Activated naive CD8-positive, alpha-beta T cell treated with anti-CD3 and anti-CD28 coated beads, Interleukin-2, amount 10 ng/mL, durations not matched to agents 7 days and 5 days (primary cell): ENCODE measurements at places on chromosomes 3 and 15. TPM values are rescaled to one million over a fixed set of nuclear protein-coding genes. Genes with fewer than 3 reads are reported as not detected.
A peak's percentile ranks its signal among the peaks of the same experiment; 100 is the strongest.

GRCh38 chr15:53320816-53321215, 438.6 kb downstream of the WDR72 start:
- H3K27me3 ChIP-seq = no peaks in the 10 kb centered on the region
- H3K4me1 ChIP-seq = no peaks in the 10 kb centered on the region
- no peaks in the 10 kb centered on the region for H3K36me3 ChIP-seq
- DNase-seq = no peak
- no peak overlapping the region for H3K27ac ChIP-seq
- no peak overlapping the region for H3K4me3 ChIP-seq

UCN2 gene
- not detected for total RNA-seq

DNA sequence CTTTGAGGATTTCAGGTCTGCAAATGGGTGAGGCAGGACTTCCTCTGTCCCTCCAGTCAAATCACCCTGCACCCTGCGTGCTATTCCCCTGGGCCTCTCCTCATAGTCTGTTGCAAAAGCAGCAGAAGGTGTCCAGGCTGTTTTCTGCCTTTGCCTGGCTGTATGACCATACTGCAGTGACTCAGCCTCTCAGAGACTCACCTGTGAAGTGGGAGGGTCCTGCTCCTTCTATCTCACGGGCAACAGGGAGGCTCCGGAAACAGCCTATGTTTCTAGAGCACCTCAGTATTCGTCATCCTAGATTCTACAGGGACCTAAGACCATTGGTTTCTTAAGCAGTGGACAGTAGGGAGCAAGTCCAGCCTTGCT, 216.4 kb downstream of the TLE3 start:
- DNase-seq = no peak
- no peak overlapping the region for H3K27ac ChIP-seq
- no peaks in the 10 kb centered on the region for H3K4me1 ChIP-seq
- H3K36me3 ChIP-seq = no peaks in the 10 kb centered on the region
- H3K27me3 ChIP-seq = peaks cover 15% of the 10 kb centered on the region

GRCh38 chr3:186705882-186706780, 11.0 kb upstream of the KNG1 start:
- peaks cover 45% of the 10 kb centered on the region for H3K27me3 ChIP-seq
- H3K27ac ChIP-seq = no peak overlapping the region
- DNase-seq = no peak

GRCh38 chr3:128367221-128367620, 99.5 kb downstream of the DNAJB8 start:
- no peak overlapping the region for H3K4me3 ChIP-seq
- H3K4me1 ChIP-seq = peaks cover 5% of the 10 kb centered on the region
- H3K27ac ChIP-seq = no peak overlapping the region
- no peaks in the 10 kb centered on the region for H3K36me3 ChIP-seq
- H3K27me3 ChIP-seq = no peaks in the 10 kb centered on the region

VIPR1 gene
- 26.9 TPM for total RNA-seq

DNA sequence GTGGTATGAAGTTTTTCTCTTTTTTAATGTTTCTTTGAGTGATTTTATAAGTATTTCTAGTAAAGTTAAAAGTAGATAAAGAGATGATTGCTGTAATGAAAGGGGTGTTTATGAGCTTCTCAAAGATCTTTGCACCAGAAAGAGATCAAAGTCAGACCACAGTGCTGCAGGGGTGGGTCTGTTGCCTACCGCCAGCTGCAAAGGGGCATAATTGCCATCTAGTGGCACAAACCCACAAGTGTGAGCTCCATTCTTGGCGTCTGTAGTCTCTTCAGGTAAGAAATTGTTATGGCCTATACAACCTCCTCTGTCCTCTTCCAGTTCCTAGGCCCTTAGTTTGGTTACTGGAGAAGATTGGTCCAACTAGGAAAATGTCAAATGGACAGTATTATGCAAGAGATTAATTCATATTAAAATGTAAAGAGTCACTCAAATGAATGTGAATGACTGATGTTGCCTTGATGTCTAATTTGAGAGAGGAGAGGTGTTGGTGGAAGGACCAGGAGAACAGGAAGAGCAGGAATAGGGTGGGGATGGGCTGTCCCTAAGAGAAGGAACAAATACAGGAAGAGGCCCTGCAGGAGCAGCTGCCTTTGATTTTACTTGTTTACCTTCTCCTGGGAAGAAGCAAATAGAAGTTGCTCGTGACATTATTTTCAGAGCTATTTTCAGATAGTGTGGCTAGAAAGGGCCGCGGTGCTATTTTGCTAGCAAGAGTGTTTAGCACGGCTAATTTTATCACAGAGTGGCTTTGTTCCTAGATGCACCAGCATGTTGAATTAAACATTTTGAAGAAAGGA, 53.0 kb upstream of the GSK3B start:
- no peak for DNase-seq
- no peak overlapping the region for H3K27ac ChIP-seq
- H3K4me1 ChIP-seq = peaks cover 13% of the 10 kb centered on the region
- H3K27me3 ChIP-seq = no peaks in the 10 kb centered on the region

- H3K27me3 ChIP-seq = no peaks in the 10 kb centered on the region
- H3K4me1 ChIP-seq = peaks cover 27% of the 10 kb centered on the region
- no peak for DNase-seq
- no peak overlapping the region for H3K27ac ChIP-seq
- no peak overlapping the region for H3K4me3 ChIP-seq
- H3K36me3 ChIP-seq = peaks cover 15% of the 10 kb centered on the region
These were observed 75.1 kb downstream of the B3GNT5 start for GRCh38 chr3:183328164-183328563.

GRCh38 chr3:171556148-171556547, 95.9 kb upstream of the TNIK start:
- peaks cover 9% of the 10 kb centered on the region for H3K36me3 ChIP-seq
- H3K4me1 ChIP-seq = peaks cover 23% of the 10 kb centered on the region
- no peak overlapping the region for H3K27ac ChIP-seq
- no peak for DNase-seq
- H3K27me3 ChIP-seq = no peaks in the 10 kb centered on the region

DNA sequence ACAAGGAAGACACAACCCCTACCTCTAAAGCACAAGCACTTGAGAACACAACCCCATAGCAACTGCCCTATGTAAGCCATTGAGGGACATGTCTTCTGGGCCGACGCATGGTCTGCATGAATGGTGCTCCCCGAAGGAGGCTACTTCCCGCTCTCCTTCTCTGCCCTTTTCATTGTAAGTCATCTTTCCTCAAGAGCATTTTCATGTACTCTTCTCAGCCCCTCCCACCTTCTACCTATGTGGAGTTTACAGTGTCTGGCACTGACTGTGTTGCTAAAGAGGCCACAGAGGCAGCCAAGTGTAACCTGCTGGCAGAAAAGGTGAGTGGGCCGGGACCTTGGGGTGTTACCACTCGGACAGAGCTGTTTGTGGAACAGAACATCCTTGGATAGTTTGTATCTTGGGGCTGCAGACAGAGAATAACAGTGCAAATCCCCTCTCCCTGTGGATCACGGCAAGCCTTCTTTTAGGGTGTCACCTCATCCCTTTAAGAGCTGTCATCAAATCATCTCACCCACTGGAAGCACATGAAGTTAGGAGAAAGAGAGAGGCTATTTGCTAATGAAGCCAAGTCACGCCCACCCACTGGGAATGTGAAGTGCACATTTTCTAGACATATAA, 5.6 kb downstream of the AHSG start:
- DNase-seq = no peak
- peaks cover 22% of the 10 kb centered on the region for H3K27me3 ChIP-seq
- H3K4me1 ChIP-seq = peaks cover 18% of the 10 kb centered on the region

DNA sequence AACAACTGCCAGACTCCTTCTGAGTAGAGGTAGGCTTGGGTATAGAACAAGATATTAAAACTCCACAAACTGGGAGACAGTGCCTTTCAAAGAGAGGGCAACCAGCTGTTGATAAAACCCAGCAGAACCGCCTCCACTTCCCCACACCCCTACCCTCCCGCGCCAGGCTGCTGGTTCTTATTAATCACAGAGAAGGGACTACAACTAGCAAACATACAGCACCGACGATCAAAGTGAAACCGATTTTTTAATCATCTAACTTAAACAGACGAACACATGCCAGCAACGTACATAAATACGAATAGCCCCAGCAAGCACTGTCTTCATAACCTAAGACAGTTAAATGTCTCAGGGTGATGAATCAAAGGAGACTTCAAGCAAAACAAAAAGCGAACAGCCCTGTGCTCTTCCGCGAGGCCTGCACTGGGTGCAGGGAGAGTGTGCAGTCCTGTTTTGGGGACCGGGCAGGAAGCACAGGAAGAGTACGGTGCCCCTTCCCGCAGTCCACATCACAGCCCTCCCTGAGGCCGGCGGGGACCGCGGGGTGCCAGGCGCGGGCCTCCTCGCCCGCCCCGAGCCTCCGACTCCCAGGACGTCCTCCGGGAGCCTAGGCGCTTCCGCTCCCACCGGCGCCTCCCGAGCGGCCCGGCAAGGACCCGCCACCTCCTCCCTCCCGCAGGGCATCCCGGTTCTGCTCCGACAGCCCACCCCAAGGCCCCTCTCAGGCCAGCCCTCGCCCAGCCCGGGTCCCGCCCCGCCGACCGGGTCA, 75.1 kb upstream of the VGLL4 start:
- H3K36me3 ChIP-seq = peaks cover 1% of the 10 kb centered on the region
- peak overlapping the region; percentile 94 for H3K4me3 ChIP-seq
- peaks cover 18% of the 10 kb centered on the region for H3K4me1 ChIP-seq
- H3K27me3 ChIP-seq = peaks cover 16% of the 10 kb centered on the region

- no peaks in the 10 kb centered on the region for H3K36me3 ChIP-seq
- H3K27me3 ChIP-seq = peaks cover 10% of the 10 kb centered on the region
- DNase-seq = no peak
- H3K4me3 ChIP-seq = no peak overlapping the region
These were observed 40.6 kb upstream of the CGNL1 start for GRCh38 chr15:57335719-57336118.

DNA sequence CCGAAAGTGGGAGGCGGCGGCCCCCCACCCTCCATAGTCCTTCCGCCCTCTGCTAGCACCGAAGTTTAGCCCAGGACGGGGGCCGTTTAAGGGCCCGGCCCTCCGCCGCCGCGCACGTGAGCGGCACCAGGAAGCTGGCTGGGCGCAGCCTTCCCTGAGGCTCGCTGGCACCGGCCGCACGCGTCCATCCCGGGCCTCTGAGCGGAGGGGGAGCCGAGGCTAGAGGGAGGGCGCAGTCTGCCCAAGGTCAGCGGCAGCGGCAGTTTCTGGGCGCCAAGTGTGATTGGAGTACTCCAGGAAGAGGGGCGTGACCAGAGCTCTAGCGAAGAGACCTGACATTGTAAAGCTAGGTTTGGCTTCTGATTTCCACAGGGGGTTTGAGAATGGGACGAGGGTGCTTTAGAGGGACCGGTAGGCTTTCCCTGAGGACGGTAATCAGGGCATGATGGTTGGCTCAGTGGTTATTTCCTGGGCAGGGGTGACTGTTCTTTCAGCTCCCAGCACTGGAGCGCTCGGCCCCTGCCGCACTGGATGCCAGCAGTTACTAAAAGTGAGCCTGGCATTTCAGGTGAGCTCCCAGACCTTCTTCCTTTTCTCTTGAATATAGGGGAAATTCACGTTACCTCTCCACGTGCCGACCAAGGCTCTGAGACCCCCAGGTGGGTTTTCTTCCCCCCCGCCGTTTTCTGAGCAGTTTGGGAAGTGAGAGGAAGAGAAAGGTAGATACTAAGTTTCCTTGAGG, 853 bp downstream of the TEX264 start:
- H3K36me3 ChIP-seq = peaks cover 26% of the 10 kb centered on the region
- H3K4me3 ChIP-seq = peak overlapping the region; percentile 90
- no peaks in the 10 kb centered on the region for H3K27me3 ChIP-seq

DNA sequence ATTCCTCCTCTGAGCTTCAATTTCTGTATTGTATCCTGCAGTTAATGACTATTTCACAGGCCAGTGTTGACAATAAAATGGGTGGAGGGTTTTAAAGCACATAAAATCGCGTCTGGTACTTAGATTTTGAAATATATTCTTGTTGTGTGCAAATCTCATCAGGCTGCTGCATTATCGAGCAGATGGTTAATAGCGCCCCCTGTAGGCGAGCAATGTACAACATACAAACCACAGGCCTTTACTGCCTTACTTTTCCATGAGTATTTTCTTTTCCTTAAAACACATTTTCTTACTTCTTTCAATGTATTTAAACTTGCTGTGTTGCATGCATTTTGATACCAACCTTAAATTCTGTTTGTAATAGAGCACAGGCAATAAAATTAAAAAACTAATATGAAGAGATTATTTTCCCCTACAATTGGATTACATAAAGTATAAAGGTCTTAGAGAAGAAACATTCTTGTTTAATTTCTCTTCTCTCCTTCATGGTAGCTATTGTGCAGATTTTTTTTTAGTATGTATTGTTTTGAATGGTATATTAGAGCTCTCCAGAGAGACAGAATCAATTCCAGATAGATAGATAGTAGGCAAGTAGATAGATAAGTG, 608.4 kb downstream of the CADM2 start:
- H3K4me3 ChIP-seq = no peak overlapping the region
- H3K27me3 ChIP-seq = no peaks in the 10 kb centered on the region
- H3K27ac ChIP-seq = no peak overlapping the region
- H3K36me3 ChIP-seq = no peaks in the 10 kb centered on the region
- DNase-seq = no peak

DNA sequence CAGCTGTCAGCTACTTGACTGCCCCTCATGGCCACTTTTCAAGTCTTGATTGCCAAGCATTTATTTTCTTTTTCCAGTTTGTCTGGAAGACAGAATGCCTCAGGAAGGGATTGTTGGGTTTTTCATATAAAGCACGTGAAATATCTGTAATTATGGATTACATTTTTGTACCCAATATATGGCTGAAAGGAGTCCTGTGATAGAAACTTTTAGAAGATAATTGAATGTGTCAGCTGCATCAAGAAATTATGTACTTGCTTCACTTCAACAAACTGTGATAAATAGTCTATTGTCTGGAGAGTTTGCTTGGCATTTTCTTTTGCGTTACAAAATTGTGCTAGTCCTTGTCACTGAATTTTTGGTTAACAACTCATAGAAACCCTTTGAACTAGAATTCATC, 247.9 kb upstream of the SLCO3A1 start:
- no peak overlapping the region for H3K27ac ChIP-seq
- H3K36me3 ChIP-seq = no peaks in the 10 kb centered on the region
- H3K4me3 ChIP-seq = no peak overlapping the region

DNA sequence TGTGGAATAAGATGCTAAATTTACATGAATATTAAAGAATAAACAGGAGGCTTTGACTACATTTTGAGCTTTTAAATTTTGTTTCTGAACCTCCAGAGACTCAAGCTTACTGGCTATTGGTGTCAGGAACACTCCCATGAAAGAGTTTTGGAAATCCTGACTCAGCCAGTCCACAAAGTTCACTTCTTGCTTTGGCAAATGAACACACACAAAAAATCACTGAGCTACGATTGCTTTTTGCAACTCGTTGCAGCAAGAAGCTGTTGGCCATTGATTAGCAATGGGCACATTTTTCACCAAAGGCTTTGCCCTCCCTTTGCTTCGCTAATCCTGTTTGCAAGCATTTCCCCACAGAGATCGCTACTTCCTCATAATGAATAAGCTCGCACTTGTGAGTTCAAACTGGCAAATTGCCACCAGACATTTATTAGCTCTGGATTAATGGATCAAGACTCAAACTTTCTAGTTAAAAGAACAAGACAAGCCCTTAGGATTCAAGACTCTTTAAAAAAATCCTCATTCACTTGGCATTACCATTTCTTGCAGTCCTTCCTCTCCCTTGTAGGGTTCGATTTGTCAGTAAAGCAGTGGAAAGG, 343.2 kb upstream of the ONECUT1 start:
- DNase-seq = no peak
- no peaks in the 10 kb centered on the region for H3K4me1 ChIP-seq
- no peak overlapping the region for H3K27ac ChIP-seq
- no peaks in the 10 kb centered on the region for H3K27me3 ChIP-seq

ENTPD3 gene
- not detected for total RNA-seq

- no peaks in the 10 kb centered on the region for H3K27me3 ChIP-seq
- no peaks in the 10 kb centered on the region for H3K36me3 ChIP-seq
- no peak overlapping the region for H3K27ac ChIP-seq
These were observed 228.1 kb upstream of the FEZF2 start for GRCh38 chr3:62601238-62602070.
